Activated gamma-delta T cell treated with Interleukin-2 at 50 U/mL for 16 hours (primary cell): ENCODE measurements at places on chromosomes 7 and 10.

DNA sequence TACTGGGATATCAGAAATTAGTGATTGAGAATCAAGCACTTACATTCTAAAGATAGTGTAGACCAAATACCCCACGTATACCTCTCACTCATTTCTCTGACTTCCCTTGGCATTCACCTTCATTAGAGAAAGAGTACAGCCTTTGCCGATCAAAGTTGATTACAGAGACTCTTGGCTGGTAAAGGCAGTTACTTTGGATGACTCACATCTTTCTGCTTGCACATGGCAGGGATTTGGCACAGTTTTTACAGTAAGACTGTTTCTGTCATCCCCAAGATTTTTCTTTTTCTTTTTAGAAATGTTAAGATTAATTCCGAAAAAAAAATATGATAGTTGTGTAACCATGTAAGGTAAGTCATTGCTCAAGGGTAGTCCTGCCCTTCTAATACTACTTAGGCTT, 143.0 kb downstream of the TSPAN12 start:
- no peak for DNase-seq

DNA sequence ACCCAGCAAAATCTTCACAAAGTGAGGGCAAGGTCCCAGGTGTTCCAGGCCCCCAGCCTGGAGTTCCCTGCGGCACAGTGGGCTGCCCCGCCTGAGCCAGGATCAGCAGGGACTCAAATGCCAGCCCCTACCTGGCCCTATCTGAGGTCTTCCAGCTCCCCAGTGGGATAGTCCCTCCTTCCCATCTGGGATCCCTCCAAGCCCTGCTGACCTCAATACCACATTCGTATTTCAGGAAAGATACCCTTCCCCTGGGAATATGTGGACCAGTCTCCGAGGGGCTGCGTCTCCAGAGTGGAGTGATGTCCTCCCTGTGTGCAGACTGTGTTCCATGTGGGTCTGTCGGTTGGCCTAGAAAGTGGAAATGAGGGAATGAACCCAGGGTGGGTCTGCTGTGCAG, 40.9 kb downstream of the ELFN1 start:
- DNase-seq, result no peak

DNA sequence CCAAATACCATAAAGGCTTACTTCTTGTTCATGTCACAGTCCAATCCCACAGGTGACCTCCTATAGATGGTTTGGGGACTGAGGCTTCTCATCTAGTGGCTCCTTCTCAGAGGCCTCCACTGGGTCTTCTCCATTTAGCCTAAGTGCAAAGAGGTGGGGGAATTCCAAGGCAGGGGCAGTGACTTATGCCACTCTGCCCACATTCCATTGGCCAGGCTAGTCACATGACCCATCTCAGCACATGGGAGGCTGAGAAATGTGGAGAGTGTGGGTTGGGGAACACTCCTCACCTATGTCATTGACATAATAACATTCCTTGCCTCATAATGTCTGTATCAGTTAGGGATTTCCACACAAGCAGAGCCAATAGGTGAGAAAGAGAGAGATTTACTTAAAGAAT, 104.3 kb upstream of the PLXNA4 start:
- DNase-seq, result no peak

GRCh38 chr10:21989453-21990154, 13.9 kb downstream of the DNAJC1 start:
- peak; percentile 14 for DNase-seq

- no peak for DNase-seq
Observed at GRCh38 chr7:73802459-73802858, 28.3 kb upstream of the CLDN4 start.

- DNase-seq, result no peak
Observed at GRCh38 chr10:98374217-98374985, 40.6 kb downstream of the PYROXD2 start.

GRCh38 chr10:101007099-101007711, 7.6 kb downstream of the LZTS2 start:
- DNase-seq, result no peak

GRCh38 chr7:50676740-50677637, 105.7 kb downstream of the GRB10 start:
- no peak for DNase-seq

DNA sequence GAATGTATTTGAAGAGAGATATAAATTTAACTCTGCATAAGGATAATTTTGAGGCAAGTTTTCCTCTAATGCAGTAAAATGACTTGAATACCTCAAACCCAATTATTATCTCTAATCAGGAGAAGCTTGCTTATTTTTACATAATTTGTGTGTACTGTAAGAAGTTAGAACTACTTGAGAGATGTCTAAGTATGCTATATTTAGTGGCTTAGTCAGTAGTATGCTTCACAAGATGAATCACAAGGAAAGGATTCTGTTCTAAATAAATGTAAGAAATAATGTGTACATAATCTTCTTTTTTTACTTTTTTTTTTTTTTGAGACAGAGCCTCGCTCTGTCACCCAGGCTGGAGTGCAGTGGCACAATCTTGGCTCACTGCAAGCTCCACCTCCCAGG, 13.7 kb downstream of the PHTF2 start:
- no peak for DNase-seq

GRCh38 chr7:92043637-92044036, 90.6 kb downstream of the CYP51A1 start:
- no peak for DNase-seq

- no peak for DNase-seq
Observed at GRCh38 chr7:44447874-44448425, 42.5 kb downstream of the NUDCD3 start.

- no peak for DNase-seq
Observed at GRCh38 chr7:23164846-23165245, 17.0 kb upstream of the NUP42 start.

- no peak for DNase-seq
Observed at GRCh38 chr10:24891823-24892222, 60.6 kb downstream of the PRTFDC1 start.

GRCh38 chr10:116888380-116889055, 39.2 kb downstream of the ENO4 start:
- DNase-seq, result no peak

- no peak for DNase-seq
Observed at GRCh38 chr7:50357426-50357825, 52.9 kb downstream of the IKZF1 start.

GRCh38 chr10:13485623-13486022, 43.2 kb downstream of the BEND7 start:
- DNase-seq, result no peak

- DNase-seq, result no peak
Observed at GRCh38 chr10:19412531-19412930, 363.9 kb downstream of the MALRD1 start.

DNA sequence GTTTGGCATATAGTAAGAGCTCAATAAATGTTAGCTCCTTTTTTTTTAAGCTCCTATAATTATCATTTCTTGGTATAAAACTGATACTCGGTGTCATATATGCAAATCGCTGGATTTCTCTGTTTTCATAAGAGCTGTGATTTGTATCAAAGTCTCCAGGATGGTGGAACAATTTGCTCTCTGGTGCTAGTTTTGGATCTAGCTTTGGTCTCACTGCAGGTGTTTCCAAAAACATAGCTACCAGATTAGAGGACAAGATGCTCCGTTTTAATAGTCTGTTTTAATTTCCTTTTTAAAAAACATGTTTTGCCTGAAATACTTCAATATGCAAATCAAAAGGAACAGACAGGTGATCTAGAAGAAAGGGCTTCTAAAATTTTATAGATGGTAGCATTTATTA, 25.3 kb downstream of the ADAM22 start:
- DNase-seq, result no peak

GRCh38 chr7:94525923-94526322, 16.3 kb downstream of the CASD1 start:
- no peak for DNase-seq

GRCh38 chr7:89988074-89988473, 166.2 kb upstream of the STEAP1 start:
- no peak for DNase-seq

GRCh38 chr10:122221958-122222357, 49.1 kb upstream of the BTBD16 start:
- no peak for DNase-seq

GRCh38 chr10:62130948-62131347, 137.7 kb downstream of the RTKN2 start:
- DNase-seq, result no peak

DNA sequence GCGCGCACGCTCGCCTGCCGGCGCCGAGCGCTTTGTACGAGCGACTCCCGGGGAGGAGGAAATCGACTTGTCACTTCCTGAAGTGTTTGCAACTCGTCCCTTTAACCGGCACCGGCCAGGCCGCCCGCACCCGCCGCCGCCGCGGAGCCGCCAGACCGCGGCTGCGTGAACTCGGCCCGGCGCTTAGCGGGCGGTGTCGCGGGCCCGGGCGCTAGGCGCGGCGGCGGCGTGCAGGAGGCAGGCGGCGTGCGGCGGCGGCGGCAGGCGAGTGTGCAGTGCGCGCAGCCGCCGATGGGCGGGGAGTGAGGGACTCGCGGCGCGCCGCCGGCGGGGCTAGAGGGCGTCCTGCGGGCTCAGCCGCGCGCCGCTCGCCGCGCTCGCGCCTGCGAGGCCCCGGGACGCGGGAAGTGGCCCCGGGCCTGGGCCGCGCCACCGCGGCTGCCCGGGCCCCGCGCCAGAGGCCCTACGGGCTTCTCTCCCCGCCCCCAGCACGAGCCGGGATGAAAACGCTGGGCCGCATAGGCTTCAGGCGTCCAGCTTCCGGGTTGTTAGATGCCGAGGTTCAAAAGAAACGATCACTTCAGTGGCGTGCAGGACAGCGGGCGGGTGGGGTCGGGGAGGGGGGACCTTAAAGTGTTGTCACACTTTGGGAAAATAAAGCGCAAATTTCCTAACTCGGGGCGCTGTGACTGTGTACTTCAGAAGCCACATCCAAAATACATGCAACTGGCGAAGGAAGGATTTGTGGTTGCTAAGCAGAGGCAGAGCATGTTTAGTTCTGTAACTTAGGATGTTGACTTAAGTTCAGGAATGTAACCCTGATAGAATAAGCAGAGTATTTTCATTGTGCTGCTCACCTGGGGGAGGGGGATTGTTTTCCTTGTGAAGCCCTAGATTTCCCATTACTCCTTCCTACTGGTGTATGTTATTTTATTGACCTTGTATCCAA, at the start of gene FAM53B:
Gene FAM53B, minus strand, starts transcription at position 277 of the 949 bp plus-strand sequence. CDS start 37,665 bp downstream, outside the sequence.
- peak; percentile 75 for DNase-seq

DNA sequence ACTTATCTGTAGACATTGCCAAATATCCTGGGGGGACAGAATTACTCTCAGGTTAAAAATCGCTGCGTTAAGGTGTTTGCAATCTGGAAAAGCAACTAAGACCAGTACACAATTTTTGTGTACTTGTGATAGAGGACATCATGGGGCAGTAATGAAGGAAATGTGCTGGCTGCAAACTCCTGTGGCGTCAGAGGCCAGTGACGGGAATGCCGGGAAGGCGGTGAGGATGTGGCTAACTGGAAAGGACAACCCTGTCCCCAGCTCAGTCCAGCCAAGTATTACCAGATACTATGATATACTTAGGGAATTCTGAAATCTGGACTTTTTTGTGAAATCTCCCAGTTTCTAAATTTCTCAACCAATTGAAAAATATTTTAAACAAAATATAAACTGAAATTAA, 103.1 kb upstream of the NANOS1 start:
- no peak for DNase-seq

GRCh38 chr7:140367528-140367927, 30.8 kb downstream of the SLC37A3 start:
- DNase-seq, result no peak

DNA sequence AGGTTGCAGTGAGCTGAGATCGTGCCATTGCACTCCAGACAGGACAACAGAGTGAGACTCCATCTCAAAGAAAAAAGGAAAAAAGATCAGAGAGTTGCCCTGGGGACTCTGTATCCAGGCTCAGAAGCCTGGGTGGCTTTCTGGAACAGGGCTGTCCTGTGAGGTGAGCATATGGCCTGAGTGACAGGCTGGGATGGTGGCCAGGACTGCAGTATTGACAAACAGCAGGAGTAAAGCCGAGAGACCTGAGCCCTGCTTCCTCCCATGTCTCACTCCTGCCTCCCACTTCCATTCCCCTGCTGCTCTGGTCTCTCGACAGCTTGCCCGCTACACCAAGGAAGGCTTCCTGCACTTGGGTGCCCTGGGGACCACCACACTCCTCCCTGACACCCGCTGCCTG, 578.5 kb downstream of the GALNT17 start:
- DNase-seq, result no peak

DNA sequence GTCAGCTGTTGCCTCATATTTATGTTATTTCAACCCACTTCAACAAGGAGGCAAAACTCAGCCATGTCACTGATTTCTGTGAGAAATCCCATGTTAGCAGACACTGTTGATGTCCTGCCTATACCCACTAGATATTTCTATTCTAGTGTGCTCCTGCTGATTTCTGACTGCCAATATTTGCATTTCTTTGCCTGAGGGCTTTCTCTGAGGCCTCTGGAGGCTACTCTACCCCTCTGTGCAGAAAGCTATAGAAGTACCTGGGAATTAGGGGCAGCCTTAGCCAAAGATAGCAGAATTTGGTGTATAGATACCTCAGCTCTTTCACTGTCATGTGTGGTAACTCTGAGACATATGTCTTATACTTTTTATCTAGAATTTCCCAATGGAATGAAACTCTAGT, 348.8 kb downstream of the SORCS3 start:
- DNase-seq, result no peak

- peak; percentile 49 for DNase-seq
Observed at GRCh38 chr10:69716711-69717560, 84.8 kb upstream of the COL13A1 start.

DNA sequence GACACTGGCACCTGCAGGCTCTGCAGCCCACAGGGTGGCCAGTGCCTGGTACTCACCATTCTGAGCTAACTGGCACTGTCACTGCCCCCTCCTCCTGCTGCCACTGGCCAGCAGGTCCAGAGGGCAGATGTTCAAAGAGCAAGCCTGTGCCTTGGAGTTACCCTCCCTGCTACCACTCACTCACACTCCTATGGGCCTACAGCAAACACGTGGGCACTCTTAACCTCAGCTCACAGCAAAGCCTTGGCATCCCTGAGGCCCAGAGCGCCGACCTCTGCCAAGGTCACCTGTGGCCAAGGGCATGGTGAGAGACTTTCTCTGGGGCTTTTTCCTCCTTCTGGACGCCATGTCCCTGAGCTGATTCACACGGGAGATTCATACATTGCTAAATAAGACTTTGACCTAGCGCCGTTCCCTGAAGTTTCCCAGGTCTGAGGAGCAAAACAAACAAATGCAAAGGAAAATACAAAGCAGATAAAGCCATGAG, 270.0 kb upstream of the PPP2R2D start:
- no peak for DNase-seq

DNA sequence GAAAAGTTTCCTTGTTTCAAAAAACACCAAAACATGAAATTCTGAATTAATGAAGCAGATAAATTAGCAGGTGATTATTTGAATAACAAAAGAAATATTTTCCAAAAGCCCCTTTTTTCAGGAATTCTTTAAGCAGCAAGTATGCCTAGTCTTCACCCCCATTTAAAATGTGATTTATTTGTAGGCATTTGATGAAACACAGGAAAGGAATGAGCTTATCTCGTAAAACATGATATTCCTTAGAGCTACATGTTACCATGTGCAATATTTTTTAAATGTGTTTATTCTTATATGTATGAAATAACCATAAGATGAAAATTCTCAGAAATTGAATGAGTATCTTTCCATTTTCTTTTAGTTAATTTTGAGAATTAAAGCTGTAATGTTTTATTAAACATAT, 106.1 kb downstream of the CHN2 start:
- no peak for DNase-seq

- no peak for DNase-seq
Observed at GRCh38 chr10:63058236-63058635, 74.9 kb upstream of the NRBF2 start.

GRCh38 chr10:29658984-29659965, 24.5 kb upstream of the SVIL start:
- DNase-seq, result peak; percentile 61
